ENCODE measurements at places on chromosomes 5 and 9. TPM values are rescaled to one million over a fixed set of nuclear protein-coding genes. Genes with fewer than 3 reads are reported as not detected.

TMEFF1 gene
- 5.4 TPM for polyA plus RNA-seq

CCDC180 gene
- polyA plus RNA-seq, result 11.2 TPM

PCSK1 gene
- 0.17 TPM for polyA plus RNA-seq

PCDHGA8 gene
- 0.30 TPM for polyA plus RNA-seq

MEIKIN gene
- not detected for polyA plus RNA-seq

GRCh38 chr9:125600194-125600593 lies 106.8 kb downstream of the MAPKAP1 start:
- no peak for DNase-seq

GLDC gene
- polyA plus RNA-seq, result 22.2 TPM

DNA sequence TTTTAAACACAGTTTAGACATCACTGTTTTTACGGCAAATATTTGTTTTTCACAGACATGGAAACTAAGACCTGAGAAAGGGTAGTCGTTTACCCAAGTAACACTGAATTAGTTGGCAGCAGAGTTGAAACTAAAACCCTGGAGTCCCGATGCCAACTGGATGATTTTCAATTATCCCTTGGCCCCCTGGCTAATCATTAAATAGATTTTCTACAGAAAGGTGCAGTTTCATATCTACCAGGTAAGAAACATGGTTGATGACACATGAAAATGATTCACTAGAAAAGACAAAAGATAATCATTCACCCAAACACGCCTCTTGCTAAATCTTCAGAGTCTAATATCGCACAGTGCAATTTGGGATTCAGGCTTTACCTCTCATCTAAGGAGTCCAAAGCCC lies 136.9 kb downstream of the SEMA5A start:
- DNase-seq, result no peak

GRCh38 chr5:7714119-7714518 lies 136.8 kb downstream of the CFAP90 start:
- DNase-seq, result no peak

DNA sequence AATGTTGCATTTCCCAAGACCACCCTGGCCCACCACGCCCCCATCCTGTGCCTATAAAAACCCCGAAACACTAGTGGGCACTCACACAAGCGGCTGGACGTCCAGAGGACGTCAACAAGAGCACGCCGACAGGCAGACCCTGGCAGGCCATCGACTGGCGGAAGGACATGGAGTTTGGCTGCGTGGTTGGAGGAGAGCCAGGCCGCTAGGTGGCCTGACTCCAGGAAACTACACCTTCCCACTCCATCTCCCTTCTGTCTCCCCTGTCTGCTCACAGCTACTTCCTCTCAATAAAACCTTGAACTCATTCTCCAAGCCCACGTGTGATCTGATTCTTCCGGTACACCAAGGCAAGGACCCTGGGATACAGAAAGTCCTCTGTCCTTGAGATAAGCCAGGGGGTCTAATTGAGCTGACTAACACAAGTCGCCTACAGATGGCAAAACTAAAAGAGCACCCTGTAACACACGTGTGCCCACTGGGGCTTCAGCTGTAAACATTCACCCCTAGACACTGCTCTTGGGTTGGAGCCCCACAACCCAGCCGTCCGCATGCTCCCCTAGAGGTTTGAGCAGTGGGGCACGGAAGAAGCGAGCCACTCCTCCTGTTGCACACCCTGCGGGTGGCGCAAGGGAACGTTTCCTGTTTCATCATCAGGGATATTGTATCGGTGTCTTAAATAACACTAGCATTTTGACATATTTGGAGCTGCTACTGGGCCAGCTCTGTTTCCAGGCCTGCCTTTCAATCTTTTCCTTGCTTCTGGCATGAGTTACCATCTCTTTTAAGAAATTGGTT lies 54.5 kb upstream of the TAF11L2 start:
- no peak for DNase-seq

- DNase-seq, result no peak
Observed at GRCh38 chr5:172487671-172488070, 33.3 kb upstream of the SH3PXD2B start.

CCNI2 gene
- 3.0 TPM for polyA plus RNA-seq

AOPEP gene
- polyA plus RNA-seq, result 47.3 TPM

DNA sequence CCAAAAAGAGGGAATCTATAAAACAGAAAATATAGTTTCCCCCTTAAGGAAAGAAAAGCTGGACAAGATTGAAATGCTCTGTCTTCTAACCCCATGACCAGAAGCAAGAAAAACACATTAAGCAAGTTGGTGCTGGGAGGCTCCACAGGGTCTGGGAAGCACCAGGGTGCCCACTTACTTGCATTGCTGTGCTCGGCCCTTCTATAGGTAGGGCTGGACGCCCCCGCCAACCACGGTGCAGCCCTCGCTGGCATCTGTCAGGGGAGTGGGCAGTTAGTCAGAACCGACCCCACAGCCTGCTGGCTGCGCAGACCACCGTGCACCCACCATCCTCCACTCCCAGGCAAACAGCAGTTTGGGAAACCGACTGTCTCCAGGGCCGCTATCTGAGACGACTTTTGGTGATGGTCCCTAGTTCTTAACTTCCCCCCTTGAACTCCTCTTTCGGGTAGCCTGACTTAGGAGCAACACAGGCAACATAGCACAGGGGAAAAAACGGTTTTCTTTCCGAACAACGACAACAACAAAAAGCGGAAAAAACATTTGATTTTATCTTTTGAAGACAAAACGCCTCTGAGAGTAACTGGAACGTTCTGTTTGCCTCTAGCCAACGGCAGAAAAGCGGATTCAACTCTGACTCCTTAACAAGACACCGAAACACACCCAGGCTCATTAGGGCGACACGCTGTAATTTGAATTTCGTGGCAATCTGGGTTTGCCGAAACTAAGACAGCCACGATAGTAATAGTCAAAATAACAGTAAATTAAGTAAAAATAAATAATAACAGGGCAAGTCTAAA lies 3.9 kb downstream of the IRX2 start:
- no peak for DNase-seq

GRCh38 chr9:130308081-130308571 lies 42.6 kb downstream of the HMCN2 start:
- no peak for DNase-seq

- no peak for DNase-seq
Observed at GRCh38 chr9:89544279-89544661, 46.4 kb upstream of the SEMA4D start.

SLC25A2 gene
- not detected for polyA plus RNA-seq

GRCh38 chr9:110240198-110240597 lies 16.1 kb downstream of the TXN start:
- DNase-seq, result no peak

DNA sequence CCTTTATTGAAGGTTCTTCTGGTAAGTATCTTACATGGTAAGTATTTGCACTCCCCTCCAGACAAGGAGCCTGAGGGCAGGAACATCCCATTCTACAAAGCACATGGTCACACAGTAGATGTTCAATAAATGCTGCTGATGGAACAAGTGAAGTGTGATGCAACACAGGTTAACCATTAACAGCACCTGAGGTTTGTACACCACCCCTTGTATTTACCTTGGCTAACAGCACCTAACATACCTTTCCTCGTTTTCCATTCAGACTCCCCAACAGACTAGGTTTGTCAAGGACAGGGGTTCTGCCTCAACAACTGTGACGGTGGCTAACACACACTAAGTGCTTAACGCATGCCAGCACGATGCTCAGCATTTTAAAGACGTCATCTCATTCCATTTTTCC lies 213.6 kb downstream of the MAPKAP1 start:
- DNase-seq, result no peak

BTNL8 gene
- polyA plus RNA-seq, result 0.58 TPM

NPR3 gene
- polyA plus RNA-seq, result 27.0 TPM

SLC6A3 gene
- polyA plus RNA-seq, result 0.41 TPM

DNA sequence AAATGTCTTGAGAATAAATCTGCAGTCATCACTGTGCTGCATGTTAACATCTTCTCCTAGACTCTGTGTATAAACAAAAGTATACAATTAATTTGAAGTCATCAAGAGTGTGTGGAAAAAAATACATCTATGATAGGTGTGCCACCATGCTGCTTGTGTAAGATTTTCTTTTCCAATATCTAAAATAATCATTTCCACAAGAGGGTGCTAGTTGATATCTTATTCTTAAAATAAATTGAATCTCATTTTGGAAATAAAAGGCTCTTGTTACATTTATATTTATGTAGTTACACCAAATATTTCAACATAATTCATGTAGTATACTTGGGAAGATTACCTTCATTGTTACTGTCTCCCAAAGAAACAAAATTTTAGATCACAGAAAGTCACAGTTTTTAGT lies 14.1 kb upstream of the MOCS2 start:
- no peak for DNase-seq

- DNase-seq, result no peak
Observed at GRCh38 chr9:79049371-79049770, 522.4 kb upstream of the TLE4 start.

- DNase-seq, result no peak
Observed at GRCh38 chr5:142012186-142012785, 541 bp downstream of the GNPDA1 start.

DNA sequence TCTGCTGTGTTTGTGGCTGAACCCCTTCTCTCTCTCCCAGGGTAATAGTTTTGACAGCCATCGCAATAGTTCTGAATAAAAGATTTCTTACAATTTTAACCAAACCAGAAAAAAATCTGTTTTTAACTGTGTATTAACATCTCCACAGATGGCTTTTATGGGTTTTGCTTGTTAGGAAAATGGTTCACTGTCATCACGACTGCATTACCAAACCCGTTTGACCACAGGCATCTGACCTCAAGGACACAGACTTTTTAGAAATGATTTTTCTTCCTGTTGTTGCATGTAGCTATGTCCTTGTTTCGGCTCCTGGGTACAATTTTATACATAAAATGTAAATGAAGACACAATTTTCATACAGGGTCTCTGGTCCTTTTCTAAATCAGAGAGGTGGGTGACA lies 316.1 kb downstream of the IRX1 start:
- no peak for DNase-seq

DNA sequence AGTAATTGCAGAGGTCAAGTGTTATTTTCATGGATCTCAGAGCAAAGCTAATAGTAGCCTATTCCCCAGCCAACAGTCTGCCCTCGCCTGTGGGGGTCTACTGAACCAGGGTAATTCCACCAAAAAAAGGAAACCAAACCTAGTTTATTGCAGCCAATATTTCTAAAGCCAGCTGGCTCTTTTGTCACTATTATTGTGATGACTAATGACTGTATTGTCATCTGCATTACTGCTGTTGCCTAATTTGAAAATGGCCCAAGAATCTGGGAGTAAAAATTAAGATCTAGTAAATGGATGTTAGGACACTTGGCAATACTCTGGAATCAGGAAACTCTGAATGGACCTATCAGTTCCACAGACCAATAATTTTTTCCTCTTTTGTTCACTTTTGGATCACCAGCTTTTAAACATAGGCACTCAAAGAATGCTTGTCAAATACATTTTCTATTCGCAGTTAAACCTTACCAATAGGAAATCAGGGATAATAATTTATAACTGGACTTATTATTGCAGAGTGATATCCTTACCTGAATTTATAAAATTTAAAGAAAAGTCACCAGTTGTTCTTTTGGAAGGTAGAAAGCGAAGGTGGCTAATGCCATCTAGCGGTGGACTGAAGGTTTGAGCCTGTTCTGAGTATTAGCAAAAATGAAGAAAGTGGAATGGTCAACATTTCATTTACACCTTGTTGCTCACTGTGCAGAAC lies 69.2 kb downstream of the SYK start:
- DNase-seq, result no peak

GRCh38 chr5:81803812-81804211 lies 52.9 kb upstream of the SSBP2 start:
- DNase-seq, result no peak
